Activated CD4-positive, alpha-beta T cell treated with anti-CD3 and anti-CD28 coated beads, Interleukin-2, amount 10 ng/mL, durations not matched to agents 7 days and 5 days (primary cell): ENCODE measurements at places on chromosomes 7 and 10. TPM values are rescaled to one million over a fixed set of nuclear protein-coding genes. Genes with fewer than 3 reads are reported as not detected.

DNA sequence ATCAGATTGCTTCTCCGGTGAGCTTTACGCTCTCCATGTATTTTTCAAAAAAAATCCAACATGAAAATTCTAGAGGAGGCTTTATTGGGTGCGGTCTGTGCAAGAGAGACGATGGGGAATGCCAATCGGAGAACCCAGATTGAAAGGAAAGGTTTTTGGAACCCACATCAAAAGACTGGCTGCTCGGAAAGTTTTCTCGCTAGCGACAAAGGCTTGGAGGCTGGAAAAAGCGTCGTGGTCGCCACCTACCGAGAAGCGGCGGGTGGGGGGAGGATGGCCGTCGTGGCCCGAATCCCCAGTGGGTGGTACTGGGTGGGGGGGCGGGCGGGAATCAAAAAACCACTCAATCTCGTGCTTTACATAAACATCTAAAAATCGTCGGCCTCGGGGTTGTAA is 1.1 kb upstream of the GTF2I start:
- H3K4me1 ChIP-seq = peaks cover 55% of the 10 kb centered on the region
- peak overlapping the region; percentile 86 for H3K27ac ChIP-seq
- H3K36me3 ChIP-seq = peaks cover 14% of the 10 kb centered on the region
- H3K4me3 ChIP-seq = peak overlapping the region; percentile 78
- DNase-seq = peak; percentile 58

DNA sequence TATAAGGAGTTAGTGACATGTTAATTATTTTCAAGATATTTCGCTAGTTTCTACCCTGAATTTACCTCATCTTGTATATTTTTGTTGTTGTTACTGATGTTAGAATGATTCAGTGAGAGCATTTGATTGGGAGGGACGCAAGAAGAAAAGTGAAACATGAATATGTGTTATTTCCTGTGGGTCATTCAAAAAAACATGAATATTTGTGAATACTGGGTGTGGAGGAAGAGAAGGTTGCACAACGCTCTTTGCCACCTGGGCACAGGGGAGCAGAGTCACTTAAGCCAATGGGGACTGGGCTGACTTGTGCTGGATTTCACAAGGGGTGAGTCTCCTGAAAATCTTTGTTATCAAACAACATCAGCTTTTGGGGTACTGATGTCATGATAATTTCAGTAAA is 39.5 kb downstream of the AGK start:
- peaks cover 50% of the 10 kb centered on the region for H3K36me3 ChIP-seq
- no peaks in the 10 kb centered on the region for H3K27me3 ChIP-seq
- no peak overlapping the region for H3K27ac ChIP-seq
- H3K4me1 ChIP-seq = peaks cover 17% of the 10 kb centered on the region
- no peak overlapping the region for H3K4me3 ChIP-seq

GRCh38 chr10:86303626-86304025 is 63.0 kb downstream of the GRID1 start:
- no peaks in the 10 kb centered on the region for H3K4me1 ChIP-seq
- no peaks in the 10 kb centered on the region for H3K36me3 ChIP-seq
- H3K4me3 ChIP-seq = no peak overlapping the region

DNA sequence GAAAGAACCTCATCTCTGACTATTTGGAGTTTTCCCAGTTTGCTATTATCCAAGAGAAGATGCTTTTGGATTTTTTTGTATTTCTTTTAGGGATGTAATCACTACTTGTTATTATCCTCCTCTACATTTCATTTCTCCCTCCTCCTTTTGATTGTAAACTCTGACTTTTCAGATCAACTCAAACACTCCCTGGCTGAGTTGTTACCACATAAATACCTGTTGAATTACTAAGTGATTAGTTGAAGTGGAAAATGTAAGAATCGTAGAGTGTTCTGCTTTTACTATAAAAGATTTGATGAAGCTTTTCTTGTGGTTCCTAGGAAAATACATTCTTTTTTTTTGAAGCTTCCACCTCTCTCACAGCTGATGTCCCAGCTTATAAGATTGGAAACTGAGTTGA is 164.1 kb upstream of the C1GALT1 start:
- DNase-seq = no peak
- no peak overlapping the region for H3K27ac ChIP-seq
- no peaks in the 10 kb centered on the region for H3K36me3 ChIP-seq
- no peaks in the 10 kb centered on the region for H3K27me3 ChIP-seq
- H3K4me1 ChIP-seq = no peaks in the 10 kb centered on the region

GRCh38 chr10:132275426-132276178 is 32.1 kb downstream of the STK32C start:
- H3K4me3 ChIP-seq = no peak overlapping the region
- no peaks in the 10 kb centered on the region for H3K27me3 ChIP-seq
- no peak for DNase-seq
- H3K36me3 ChIP-seq = no peaks in the 10 kb centered on the region
- peaks cover 3% of the 10 kb centered on the region for H3K4me1 ChIP-seq

- H3K27me3 ChIP-seq = peaks cover 30% of the 10 kb centered on the region
- H3K36me3 ChIP-seq = no peaks in the 10 kb centered on the region
- H3K27ac ChIP-seq = no peak within 1 kb of the TSS
- H3K4me1 ChIP-seq = peaks cover 9% of the 10 kb centered on the region
- peak; percentile 73 for DNase-seq
These were observed at the start of the genes DYDC1 and DYDC2 for GRCh38 chr10:80356563-80356988. Gene DYDC1, minus strand, starts transcription at chr10:80356755. Its CDS starts 4,154 bp downstream, at chr10:80352601. Gene DYDC2, plus strand, starts transcription at chr10:80356781. Its CDS starts 5,663 bp downstream, at chr10:80362444.

The GATAD1 gene
- 14.3 TPM for total RNA-seq

DNA sequence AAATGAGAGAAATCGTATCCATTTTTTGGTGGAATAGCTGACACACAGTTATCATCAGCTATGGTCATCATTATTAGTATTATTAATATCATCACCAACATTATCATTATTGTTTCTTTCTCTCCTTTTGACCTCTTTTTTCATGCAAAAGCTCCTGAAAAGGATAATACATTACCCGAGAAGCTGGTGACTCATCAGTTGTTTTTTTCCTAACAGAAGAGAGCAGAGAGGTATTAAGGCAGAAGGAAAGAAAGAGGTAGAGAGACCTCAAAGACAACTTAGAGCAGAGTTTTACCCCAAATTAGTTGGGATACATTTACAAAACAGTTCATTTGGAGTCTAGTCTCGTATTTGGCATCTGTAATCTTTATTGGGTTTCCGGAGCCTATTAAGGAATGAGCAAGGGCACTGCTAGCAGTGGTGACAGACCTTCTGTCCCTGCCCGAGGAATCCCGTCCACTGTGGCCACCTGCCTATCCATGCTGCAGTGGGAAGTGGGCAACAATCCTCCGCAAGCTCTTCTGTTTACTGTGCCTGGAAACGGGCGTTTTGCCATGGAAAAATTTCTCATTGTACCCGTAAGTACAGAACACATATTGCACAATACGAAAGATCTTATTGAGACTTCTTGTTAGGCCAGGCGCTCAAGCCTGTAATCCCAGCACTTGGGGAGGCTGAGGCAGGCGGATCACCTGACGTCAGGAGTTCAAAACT is 170.0 kb upstream of the MKLN1 start:
- DNase-seq = no peak
- H3K4me1 ChIP-seq = no peaks in the 10 kb centered on the region
- H3K27me3 ChIP-seq = peaks cover 1% of the 10 kb centered on the region
- no peak overlapping the region for H3K27ac ChIP-seq

- H3K4me1 ChIP-seq = peaks cover 24% of the 10 kb centered on the region
- no peak overlapping the region for H3K27ac ChIP-seq
- peaks cover 23% of the 10 kb centered on the region for H3K27me3 ChIP-seq
- H3K4me3 ChIP-seq = no peak overlapping the region
These were observed 30.6 kb downstream of the PODXL start for GRCh38 chr7:131525820-131526219.

GRCh38 chr10:2981361-2981801 is 86.0 kb upstream of the PFKP start:
- DNase-seq = no peak
- no peaks in the 10 kb centered on the region for H3K36me3 ChIP-seq
- no peak overlapping the region for H3K4me3 ChIP-seq

The GPC2 gene
- 20.9 TPM for total RNA-seq

The CPA1 gene
- not detected for total RNA-seq

- peak overlapping the region; percentile 48 for H3K4me3 ChIP-seq
- H3K36me3 ChIP-seq = peaks cover 21% of the 10 kb centered on the region
- DNase-seq = peak; percentile 36
- H3K4me1 ChIP-seq = peaks cover 66% of the 10 kb centered on the region
These were observed 42.4 kb upstream of the GDF10 start for GRCh38 chr10:47257396-47258120.

GRCh38 chr10:132855889-132856288 is 69.9 kb upstream of the NKX6-2 start:
- H3K4me1 ChIP-seq = no peaks in the 10 kb centered on the region
- peaks cover 10% of the 10 kb centered on the region for H3K27me3 ChIP-seq
- H3K4me3 ChIP-seq = no peak overlapping the region
- H3K36me3 ChIP-seq = no peaks in the 10 kb centered on the region
- no peak overlapping the region for H3K27ac ChIP-seq
- no peak for DNase-seq

GRCh38 chr10:43176271-43176670 is 38.0 kb downstream of the CSGALNACT2 start:
- H3K27ac ChIP-seq = no peak overlapping the region
- no peaks in the 10 kb centered on the region for H3K27me3 ChIP-seq
- H3K4me3 ChIP-seq = no peak overlapping the region

- H3K27ac ChIP-seq = no peak overlapping the region
- peaks cover 4% of the 10 kb centered on the region for H3K4me1 ChIP-seq
- peaks cover 2% of the 10 kb centered on the region for H3K27me3 ChIP-seq
- H3K4me3 ChIP-seq = no peak overlapping the region
- DNase-seq = no peak
These were observed 117.8 kb upstream of the MYO3A start for GRCh38 chr10:25815999-25816768.

- no peak for DNase-seq
- no peak overlapping the region for H3K4me3 ChIP-seq
- no peaks in the 10 kb centered on the region for H3K27me3 ChIP-seq
- no peak overlapping the region for H3K27ac ChIP-seq
- H3K4me1 ChIP-seq = peaks cover 3% of the 10 kb centered on the region
These were observed 100.4 kb upstream of the RET start for GRCh38 chr10:42976351-42977031.

The PYROXD2 gene
- total RNA-seq = 10.0 TPM

DNA sequence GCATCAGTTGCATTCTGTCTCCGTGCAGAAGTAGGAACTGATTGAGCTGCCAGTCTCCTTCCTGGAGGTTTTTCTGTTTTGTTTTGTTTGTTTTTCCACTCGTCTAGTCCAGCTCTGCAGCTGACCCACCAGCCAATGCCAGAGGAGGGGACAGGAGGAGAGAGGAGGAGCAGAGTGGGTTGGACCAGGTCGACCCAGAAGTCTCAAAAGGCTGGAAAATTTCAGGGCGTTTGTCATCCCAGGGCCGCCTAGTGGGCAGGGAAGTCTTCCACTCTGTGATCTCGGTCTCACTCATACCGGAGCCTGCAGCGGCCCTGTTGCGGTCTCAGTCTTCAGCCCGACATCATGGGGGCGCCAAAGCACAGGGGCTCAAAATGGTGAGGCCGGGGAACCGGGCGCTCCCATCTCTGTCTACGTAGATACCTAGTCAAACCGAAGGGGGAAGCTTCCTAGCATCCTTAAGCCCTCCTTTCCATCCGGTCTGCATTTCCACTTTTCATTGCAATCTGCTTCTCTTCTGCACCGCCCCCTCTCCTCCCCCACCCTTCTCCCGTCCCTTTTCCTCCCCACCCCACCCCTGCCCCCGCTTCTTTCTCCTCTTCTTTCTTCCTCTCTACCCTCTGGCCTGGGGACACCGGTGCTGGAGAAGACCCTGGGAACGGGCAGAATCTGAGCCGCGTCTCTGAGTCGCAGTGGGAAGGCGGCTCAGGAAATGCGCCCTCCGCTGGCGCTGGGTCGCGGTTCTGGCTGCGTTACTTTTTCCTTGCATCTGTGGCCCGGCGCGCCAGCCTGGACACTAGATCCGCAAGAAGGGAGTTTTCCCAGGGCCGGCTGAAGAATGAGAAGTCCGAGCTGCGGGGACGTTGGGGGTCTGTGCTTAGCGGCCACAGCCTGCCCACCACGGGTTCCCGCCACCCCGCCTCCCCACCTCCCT is 16.2 kb upstream of the PAX2 start:
- H3K27ac ChIP-seq = no peak overlapping the region
- H3K36me3 ChIP-seq = no peaks in the 10 kb centered on the region
- peaks cover 87% of the 10 kb centered on the region for H3K27me3 ChIP-seq

The COL1A2 gene
- 0.06 TPM for total RNA-seq

GRCh38 chr10:61408105-61408504 is 45.1 kb downstream of the TMEM26 start:
- no peak overlapping the region for H3K27ac ChIP-seq
- H3K4me1 ChIP-seq = no peaks in the 10 kb centered on the region

DNA sequence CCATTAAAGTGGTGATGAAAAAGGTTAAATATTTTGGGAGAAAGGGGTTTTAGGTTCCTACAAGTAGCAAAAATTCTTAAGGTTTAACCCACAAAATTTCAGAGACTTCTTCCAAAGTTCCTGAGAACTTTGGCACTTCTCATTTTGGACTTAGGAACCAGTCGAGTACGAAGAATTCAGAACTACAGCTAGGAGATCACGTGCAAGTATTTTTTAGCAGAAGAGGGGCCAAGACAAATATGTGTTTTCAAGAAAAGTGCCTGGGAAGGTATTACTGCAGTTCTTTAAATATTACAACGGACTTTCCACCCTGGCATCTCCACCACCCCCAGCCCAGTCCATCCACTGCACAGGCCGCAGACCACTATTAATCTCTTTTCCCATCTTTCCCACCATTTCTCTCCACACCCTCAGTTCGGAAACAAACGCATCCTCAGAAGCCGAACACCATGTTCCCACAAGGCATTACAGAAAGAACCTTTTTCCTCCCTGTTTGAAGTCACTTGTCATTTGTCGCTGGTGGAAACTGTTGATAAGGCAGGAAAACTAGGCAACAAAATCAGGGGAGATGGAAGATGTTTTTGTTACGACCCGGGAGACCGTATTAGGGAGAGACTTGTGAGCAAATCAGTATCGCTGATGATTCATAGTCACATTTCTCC is 7.1 kb downstream of the INHBA start:
- H3K27ac ChIP-seq = no peak overlapping the region
- H3K4me3 ChIP-seq = no peak overlapping the region
- DNase-seq = no peak
- no peaks in the 10 kb centered on the region for H3K36me3 ChIP-seq
- peaks cover 2% of the 10 kb centered on the region for H3K4me1 ChIP-seq

DNA sequence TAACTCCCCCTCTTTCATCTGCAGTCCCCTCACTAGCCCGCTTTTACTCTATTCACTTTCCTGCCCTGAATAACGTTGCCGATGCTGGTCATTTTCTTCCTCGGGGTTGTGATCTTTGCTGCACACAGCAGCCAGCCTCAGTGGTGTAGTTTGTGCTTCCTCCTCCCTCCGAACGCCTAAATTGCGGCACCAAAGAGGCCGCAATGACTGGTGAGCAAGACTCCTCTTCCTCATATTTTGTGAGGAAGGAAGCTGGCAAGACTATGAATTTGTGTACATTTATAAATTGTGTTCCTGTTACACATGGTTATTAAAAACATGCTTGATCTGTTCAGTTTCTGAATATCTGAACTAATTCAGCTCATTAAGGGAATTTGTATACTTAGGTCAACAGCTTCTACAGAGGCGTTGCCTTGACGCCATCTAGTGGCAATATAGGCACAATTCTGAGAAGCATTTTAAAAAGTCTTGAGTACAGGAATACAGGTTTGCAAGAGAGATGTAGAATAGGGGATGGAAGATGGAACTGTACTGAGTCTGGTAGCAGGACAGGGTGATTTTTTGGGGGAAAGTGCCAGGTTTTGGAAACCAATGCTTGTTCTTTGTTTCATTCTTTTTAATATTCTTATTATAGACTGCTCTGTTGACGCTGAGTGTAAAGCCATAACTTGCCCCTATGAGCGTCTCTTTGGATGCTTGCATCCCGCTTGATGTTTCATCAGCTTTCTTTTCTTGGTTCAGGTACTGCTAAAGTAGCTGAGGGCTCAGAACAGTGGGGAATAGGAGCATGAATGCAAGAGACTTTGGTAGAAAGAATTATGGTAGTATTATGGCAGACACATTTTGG is 4.1 kb upstream of the TAS2R5 start:
- no peak overlapping the region for H3K4me3 ChIP-seq
- no peaks in the 10 kb centered on the region for H3K27me3 ChIP-seq
- no peaks in the 10 kb centered on the region for H3K36me3 ChIP-seq
- H3K4me1 ChIP-seq = no peaks in the 10 kb centered on the region
- no peak overlapping the region for H3K27ac ChIP-seq
